Mesenteric fat pad (tissue), 1 donor: ENCODE measurements at places on chromosomes 4 and X.

GRCh38 chr4:75698963-75699228 lies 25.5 kb upstream of the USO1 start:
- DNase-seq, result no peak

- peak; percentile 88 for DNase-seq
These were observed 1.1 kb upstream of the GTPBP6 start for GRCh38 chrX:319579-320125.

DNA sequence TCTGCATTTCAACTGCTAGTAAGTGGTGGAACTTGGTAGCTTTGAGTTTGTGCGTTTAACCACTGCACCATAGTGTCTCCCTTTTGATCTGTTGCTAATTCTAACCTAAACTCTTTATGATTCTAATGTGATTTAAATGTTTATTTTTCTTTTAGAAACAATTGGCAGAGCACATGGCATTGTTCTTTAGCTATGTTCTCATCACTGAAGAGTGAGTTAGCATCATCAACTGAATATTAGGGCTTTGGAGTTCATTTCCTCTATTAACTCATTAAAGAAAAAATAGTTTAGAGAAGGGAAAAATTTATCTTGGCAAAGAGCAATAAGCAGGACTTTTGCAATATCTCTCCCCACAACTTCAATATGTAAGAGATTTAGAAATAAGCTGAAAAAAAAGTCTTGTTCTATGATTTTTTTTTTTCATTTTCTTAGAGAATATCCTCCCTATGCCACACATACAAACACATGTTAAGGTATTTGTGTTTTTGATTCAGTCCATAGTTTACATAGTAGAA lies 25.7 kb downstream of the CPEB2 start:
- DNase-seq, result no peak

- no peak for DNase-seq
These were observed 76.9 kb downstream of the STIM2 start for GRCh38 chr4:26937567-26937966.

- no peak for DNase-seq
These were observed 37.2 kb downstream of the WDR44 start for GRCh38 chrX:118383120-118383519.

DNA sequence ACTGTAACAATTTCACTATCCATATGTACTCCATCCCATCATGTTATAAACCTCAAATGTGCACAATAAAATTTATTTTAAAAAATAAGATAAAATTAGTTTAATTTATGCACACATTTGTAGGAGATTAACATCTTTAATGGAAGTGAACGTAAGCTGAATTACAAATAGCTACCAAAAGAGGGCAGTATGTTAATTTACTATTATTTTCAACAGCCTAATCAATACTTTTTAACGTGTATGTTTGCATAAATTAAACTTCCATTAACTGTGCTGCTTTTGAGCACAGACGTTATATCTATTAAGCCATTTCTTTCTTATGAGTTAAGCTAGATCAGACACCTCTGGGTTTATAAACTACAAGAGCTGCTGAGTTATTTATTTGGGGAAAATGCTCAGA lies 56.5 kb upstream of the PHKA2 start:
- DNase-seq, result no peak

DNA sequence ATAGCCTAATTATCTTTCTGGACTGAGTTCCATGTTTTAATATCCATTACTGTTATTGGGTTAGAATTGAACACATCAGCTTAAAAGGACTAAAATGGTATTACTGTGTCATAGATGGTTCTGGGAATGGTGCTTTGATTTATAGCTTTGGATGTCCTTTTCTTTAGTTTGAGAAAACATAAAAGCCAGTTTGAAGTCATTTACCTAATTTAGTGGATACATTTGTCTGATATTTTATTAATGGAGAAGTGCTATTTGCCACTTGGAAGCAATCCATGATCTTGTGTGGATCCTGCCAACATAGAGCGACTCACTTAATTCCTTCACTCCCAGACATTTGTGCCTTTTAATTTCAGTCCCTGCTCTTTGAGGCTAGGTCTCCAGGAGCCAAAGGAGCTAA lies 212.4 kb upstream of the PACRGL start:
- no peak for DNase-seq

GRCh38 chr4:107279733-107280132 lies 243.6 kb upstream of the DKK2 start:
- DNase-seq, result no peak

GRCh38 chr4:109436504-109436903 lies 2.9 kb downstream of the SEC24B start:
- DNase-seq, result no peak

DNA sequence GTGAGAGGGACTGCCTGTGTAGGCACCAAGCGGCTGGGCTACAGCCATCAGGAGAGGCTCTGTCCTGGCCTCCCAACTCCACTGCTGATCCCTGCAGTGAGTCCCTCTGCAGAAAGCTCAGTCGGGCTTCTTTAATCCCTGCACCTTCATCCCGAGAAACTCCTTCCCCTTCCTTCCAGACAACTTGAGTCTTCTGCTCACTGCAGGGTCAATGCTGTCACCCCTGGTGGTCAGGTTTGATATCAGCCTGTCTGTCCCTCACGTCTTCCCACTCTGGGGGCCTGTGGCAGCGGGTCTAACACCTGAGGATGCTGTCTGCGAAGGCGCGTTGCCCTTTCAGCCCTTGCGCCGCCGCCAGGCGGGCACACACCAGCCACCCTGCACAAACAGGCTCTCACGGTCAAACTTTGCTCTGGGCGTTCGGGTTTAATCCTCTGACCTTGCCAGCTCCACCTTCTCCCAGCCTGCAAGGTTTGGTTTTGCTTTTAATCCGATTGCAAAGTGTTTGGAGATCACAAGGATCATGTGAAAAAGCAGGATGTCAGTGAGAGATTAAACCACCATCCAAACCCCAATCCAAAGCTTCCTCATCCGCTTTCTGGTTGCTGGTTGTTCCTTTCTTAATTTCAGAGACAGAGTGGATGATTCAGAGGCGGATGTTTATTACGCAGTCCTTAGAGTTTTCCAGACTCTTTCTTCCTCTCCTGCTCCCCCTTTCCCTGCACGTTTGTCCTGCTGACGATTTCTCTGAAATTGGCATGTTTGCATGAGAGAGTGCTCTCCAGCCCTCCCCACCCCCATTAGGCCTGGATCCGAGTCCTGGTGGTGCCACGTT lies 74.8 kb upstream of the SLC34A2 start:
- no peak for DNase-seq

DNA sequence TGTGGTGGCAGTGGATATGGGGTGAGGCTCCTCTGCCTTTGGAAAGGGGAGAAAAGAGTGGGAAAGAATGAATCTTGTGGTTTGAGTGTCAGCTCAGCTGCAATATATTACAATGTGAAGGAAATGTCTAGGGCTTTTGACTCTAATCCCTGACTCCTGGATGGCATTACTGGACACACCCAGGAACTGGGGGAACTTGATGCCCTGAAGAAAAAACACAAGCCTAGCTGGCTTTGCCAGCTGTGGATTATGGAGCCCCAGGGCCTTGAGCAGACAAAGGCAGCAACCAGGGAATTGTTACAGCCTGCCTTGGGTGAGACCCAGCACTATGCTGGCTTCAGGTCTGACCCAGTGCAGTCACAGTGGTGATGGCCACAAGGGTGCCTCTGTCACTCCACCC lies 57.1 kb upstream of the CYSLTR1 start:
- no peak for DNase-seq

- DNase-seq, result no peak
These were observed 3.1 kb downstream of the DIAPH2 start for GRCh38 chrX:96687776-96688175.

DNA sequence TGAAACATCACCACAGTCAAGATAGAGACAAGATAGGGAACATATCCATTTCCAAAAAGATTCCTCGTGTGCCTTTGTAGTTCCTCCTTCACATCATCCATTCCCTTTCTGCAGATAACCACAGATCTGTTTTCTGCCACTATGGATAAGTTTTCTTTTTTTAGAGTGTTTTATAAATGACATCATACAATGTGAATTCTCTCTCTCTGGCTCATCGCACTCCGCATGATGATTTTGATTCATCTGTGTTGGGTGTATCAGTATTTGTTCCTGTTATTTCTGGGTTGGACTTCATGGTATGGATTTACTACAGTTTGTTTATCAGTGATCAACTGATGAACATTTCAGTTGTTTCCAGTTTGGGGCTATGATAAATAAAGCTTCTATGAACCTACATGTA lies 23.2 kb upstream of the ANXA3 start:
- no peak for DNase-seq

DNA sequence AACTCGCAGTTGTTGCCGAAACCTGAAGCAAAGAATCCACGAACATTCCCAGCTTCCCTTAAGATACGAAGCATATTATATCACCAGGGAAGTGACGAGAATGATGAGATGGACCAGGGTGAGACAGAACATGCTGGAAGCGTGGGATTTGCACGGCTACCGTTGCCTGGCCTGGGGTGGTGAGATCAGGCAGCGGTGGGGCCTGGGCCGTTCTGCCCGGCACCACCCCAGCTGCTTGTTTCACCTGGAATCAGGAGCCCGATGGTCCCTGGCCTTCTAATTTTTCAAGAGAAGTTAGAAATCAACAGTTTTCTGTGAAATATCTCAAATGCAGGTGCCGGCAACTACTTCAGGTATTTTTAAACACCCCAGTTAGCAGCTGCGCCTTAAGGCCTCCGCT lies 5.7 kb downstream of the CLDN22 start:
- DNase-seq, result no peak

GRCh38 chr4:78710536-78710935 lies 65.6 kb upstream of the BMP2K start:
- no peak for DNase-seq

GRCh38 chrX:10089378-10089795 lies 67.4 kb upstream of the CLCN4 start:
- no peak for DNase-seq

DNA sequence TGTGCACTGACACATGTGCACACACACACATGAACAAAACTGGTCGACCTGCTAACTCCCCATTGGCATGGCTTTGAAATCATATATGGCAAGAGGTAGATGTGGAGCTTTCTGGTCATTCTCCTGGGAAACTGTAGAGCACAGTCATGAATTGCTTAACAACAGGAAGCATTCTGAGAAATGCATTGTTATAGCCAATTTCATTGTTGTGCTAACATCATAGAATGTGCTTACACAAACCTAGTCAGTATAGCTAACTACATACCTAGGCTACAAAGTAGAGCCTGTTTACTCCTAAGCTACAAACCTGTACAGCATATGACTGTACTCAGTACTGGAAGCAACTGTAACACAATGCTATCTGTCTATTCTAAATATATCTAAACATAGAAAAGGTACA lies 134.2 kb upstream of the SH3RF1 start:
- no peak for DNase-seq

GRCh38 chrX:7444967-7445366 lies 297.0 kb upstream of the PUDP start:
- no peak for DNase-seq

DNA sequence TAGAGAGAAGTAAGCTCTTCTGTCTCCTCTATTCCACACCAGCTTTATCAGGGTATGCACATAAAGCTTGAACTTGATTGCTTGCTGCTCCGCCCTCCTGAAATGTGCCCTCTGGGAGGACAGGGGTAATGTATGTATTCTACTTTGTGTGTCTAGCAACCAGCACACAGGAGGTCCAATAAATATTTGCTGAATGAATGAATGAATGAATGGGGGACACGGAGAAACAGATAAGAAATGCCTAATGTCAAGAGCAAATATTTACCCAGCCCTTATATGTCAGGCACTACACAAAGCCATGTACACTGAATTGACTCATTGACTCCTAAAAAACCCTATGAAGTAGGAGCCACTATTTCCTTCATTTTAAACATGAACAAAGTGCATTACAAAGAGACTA lies 2.3 kb upstream of the MSL3 start:
- no peak for DNase-seq

DNA sequence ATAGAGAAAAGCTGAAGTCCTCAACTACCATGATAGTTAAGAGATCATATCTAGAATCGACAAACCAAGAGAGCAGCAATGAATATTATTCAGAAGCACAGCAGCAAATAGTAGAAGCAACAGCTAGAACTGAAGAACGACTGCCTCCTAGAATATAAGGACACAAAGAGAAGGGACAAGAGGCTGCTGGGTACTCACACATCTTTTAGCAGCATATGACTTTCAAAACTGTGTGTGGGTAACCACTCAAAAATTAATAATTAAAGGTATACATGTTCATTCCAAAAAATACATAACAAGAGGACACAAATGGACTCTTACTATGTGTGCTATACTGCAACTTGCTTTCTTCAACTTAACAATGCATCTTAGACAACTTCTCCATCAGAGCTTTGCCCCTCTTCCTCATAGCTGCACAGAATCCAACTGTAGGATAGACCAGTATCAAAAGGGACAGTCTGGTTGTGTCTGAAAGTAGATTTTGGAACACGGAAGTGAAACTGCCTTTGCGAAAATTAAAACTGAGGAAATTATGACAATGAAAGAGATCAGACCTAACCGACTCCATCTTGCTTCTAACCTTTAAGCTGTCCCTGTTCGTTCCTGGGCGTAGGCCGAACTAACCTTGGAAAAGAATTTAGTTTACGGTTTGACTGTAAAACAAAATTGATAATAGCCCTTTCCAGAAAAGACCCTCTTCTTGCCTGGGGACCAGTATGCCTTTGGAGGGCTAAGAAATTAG lies 125.7 kb downstream of the SH3KBP1 start:
- DNase-seq, result no peak

DNA sequence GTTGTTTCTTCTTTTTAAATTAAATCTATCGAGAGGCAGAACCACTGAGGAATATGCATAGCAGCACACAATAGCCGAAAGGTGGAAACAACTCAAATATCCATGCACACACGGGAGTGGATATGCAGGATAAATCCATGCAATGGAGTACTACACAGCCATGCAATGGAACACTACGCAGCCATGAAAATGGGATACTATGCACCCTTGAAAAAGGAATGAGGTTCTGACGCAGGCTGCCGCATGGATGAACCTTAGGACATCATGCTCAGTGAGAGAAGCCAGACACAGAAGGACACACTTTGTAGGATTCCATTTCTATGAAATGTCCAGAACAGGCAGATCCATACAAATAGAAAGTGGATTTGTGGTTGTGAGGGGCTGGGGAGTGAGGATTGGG lies 18.4 kb upstream of the P2RY8 start:
- no peak for DNase-seq

DNA sequence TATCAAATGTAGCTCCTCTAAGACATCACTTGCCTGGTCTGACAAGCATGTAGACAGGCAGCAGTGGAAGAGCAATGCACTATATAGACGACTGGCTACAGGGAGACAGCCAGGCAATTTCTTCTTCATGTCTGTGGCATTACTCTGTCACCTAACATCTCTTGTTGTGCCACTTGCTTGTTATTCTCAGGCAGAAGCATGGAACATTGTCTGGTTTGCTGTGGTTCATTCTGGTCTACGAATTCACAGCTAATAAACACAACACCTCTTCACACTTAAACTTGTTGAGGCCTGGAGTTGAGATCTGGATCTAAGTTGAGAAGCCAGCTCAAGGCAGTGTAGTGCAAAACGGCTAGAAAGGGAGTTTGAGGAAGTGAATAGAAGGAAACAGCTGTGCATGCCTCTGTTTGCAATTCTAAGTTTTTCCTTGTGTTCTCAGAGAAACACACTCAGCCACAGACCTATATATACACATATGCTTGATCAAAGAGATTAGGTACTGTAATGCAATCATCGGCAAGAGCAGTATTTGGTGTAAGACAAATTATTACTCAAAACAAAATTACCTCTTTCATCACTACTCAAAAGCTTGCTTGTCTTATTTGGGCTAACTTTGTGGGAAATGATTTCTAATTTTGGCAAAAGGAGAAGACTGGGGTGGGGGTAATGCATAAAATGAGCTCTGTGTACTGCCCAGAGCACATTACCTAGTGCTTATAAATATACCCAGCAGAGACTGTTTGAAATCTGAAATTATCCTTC lies 243.8 kb downstream of the PPP3CA start:
- no peak for DNase-seq

- no peak for DNase-seq
These were observed 110.2 kb upstream of the PRDX4 start for GRCh38 chrX:23557070-23557469.
